ENCODE measurements at places on chromosomes 4 and X.

DNA sequence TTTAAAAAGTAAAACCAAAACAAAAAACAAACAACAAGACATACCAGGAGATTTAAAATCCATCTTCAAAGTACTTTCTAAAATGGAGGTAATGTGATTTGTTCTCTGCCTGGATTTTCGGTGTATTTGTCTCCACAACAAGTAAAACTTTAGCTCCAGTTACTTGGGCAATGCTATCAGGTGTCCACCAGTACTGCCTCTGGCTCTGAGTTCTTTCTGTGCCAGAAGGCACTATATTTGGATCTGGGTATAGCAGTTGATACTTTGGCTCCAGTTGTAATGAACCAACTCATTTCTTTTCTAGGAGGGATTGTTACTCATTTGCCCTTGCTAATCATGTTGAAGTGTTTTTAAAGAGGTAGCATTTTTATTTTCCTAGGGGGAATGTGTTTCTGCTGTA lies 9.5 kb upstream of the PDLIM5 start:
- DNase-seq, result no peak

- DNase-seq, result no peak
Measured at GRCh38 chr4:25628451-25628850, 27.2 kb upstream of the SLC34A2 start.

DNA sequence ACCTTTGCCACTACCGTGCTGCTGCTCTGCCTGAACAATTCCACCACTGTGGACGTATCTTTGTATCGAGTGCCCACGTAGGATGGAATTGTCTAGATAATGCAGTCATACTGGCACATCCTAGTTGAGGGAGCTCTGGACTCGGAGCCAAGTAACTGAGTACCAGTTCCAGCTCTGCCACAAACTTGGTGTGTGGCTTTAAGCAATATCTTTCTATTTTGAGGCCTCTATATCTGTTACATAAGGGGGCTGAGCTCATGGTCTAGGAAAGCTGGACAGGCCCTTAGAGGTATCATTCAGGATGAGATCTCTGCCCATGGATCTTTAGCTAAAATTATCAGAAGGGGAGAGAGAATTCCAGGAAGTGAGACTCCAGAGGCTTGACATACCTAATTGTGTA lies 12.4 kb downstream of the GABRE start:
- no peak for DNase-seq

GRCh38 chrX:50117476-50117875 lies 83.3 kb downstream of the AKAP4 start:
- no peak for DNase-seq

GRCh38 chr4:3307060-3307459 lies 14.2 kb downstream of the RGS12 start:
- no peak for DNase-seq

DNA sequence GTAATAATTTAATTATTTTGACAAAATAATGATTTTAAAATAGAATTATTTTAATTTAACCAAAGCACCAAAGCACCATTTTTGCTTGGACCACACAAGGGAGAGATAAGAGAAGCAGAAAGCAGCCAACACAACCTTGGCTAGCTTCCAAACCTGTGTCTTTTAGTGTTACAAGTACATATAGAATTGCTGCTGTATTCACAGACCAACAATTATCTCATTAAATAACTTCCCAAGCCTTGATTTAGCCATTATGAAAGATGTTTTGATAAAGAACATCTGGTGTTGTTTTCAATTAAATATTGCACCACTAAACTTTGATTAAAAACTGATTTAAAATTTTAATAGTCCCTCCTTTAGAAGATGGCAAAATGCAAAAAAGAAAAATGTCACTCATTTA lies 14.0 kb upstream of the IGFBP7 start:
- DNase-seq, result no peak

- no peak for DNase-seq
Measured at GRCh38 chr4:46124773-46125413, 1.0 kb upstream of the GABRG1 start.

DNA sequence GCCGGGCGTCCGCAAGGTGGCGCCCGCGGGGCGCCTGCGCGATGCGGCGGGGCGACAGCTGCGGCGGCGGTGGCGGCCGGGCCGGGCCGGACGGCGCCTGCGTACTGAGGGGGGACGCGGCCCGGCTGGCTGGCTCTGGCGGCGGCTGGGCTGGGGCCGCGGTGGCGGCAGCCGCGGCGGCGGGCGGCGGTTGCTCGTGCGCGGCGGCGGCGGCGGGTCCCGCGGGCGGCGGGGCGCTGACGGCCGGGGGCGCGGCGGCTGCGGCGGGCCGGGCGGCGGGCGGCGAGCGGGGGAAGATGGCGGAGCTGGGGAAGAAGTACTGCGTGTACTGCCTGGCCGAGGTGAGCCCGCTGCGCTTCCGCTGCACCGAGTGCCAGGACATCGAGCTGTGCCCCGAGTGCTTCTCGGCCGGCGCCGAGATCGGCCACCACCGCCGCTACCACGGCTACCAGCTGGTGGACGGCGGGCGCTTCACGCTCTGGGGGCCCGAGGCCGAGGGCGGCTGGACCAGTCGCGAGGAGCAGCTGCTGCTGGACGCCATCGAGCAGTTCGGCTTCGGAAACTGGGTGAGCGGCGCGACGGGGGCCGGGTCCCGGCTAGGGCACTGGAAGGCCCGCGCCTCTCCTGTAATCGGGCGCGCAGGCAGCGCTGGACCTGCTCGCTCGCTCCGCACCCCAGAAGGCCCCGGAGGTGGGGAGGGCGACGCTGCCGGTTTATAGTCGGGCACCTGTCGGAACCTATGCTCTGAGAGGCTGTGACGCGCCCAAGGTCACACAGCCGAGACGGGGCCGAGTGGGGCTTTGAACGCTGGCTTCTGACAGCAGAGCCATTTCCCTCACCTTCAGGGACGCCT lies at the start of gene TADA2B:
Gene TADA2B (plus strand): TSS at position 89 of the 853 bp plus-strand sequence. CDS start 208 bp downstream, at position 297.
- DNase-seq, result peak; percentile 40

Measured in fibroblast of skin of back (primary cell).